ENCODE measurements at places on chromosomes 4 and X.

DNA sequence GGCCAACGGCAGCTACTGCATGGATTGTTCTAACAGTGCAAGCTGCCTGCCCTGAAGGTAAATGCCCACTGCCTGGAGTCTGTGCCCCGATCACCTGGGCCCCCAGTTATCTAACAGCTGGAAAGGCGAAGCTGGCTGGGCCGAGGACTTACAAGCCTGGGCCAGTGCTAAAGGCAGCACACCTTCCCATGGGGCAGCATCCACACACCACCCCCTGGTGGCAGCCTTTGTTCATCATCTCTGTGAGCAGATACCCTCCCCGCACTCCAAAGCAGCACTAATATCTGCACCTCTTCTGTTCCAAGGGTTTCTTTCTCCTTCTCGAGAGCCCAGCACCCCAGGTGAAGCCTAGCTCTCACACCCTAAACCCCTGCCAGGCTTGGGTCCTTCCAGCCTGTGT is 7.6 kb downstream of the SLC2A9 start:
- peak; percentile 40 for DNase-seq

DNA sequence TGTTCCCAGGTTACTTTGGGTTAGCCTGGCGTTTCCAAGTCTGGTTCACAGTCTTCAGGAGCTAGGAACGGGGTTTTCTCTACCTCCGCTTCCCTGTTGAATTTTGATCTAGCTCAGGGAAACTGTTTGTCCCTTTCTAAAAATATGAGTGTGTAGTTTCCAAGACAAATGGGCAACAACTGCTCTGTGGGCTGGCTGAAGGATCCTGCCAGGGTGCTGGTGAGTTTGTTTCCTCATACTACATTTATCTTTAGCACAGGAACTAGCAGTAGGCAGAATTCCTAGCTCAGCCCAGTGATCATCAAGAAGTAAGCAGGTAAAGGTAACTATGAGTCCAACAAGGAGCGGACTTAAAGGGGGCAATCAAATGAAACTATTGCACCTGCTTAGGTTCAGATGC is 13.3 kb upstream of the FAM47E start:
- no peak for DNase-seq

DNA sequence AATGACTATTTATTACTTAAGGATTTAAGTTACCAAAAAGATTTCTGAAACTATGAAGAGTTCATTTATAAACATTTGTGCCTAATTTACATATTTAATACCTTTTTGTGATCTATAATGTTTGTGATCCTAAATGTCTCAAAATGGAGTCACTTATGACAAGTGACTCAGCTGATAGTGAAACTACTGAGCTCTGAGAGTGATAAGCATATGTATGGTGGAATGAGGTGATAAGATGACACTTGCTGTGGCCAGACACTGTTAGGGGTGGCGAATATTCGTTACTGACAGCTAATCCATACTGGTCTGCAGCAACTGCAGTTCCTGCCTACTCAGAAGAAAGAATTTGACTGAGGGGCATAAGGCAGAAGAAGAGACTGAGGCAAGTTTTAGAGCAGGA is 5.5 kb upstream of the NXF3 start:
- no peak for DNase-seq

GRCh38 chrX:45806410-45807121 is 605.9 kb upstream of the DIPK2B start:
- no peak for DNase-seq

DNA sequence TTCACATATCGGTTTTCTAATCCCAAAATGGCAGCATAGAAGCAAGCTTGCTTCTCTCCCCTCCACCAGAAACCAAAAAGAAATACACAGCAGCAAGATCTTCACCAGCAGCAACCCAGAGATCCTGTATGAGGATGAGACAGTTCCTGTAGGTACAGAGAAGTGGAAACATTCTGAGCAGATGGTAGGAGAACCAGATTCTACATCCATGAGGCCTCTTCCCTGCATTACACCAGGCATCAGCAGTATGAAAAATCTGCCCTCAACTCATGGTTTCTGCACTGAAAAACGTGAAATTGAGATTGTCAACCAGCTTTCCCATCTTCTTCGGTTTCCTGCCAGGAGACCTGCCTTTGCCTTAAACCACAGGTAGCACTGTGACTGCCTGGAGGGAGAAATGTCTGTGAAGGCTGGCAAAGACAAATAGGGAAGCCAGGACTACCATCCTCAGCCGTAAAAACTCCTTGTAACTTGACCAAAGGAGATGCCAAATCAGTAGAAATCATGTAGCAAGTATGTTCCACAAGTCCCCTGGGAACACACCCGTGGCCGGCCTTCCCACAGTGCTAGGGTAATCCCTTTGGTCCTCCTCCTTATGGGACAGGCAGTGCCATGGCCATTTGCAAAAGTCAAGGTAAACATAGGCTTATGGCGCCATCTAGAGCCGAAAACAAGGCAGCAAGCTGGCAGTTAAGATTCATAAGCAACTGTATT is 24.0 kb upstream of the MTHFD2L start:
- peak; percentile 40 for DNase-seq

GRCh38 chr4:125390727-125391126 is 76.0 kb downstream of the FAT4 start:
- DNase-seq, result no peak

DNA sequence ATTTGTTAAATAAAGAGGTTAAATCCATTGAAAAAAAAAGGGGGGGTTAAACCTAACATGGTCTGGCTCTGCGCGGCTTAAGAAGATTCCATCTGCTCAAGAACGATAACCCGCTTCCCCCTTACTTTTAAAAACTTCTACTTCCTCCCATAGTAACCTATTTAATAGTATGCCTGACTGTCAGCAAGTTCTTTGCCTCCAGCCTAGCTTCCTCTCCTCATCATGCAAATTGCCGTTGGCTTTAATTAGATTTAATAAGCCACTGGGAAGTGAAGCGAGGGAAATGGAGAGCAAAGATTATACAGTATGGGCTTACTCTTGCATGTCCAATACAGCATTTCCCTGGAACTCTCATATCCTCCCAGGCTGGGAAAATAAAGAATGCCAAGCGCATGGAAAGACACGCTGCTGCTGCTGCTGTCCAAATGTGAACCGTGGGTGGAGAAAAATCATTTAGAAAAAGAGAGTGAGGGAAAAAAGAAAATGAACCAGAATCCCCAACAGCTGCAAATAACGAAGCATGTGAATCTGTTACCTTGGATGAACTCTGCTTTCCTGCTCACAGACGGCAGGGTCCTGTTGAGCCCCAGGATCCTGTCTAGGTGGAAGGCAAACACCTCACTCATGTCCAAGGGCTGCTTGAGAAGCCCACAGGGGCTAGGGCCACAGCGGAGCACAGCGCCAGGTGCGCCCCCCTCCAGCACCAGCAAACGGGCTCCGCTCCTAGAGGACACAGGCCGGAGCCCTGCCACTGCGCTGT is 2.7 kb downstream of the GASK1B start:
- DNase-seq, result peak; percentile 34

DNA sequence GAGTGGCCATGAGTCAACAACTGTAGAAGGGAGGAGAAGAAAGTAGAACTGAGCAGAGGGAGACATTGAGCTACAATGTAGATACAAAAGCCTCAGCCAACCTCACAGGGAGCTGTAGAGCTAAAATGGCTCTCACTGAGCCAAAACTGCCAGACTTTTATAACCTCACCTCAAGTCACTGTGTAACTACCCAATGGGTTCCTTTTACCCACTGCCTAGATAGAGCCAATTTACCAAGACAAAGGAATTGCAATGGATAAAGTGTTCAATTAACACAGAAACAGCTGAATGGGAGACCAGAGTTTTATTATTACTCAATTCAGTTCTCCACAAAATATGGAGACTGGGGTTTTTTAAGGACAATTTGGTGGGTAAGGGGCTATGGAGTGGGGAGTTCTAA is 938.9 kb upstream of the GRIA3 start:
- DNase-seq, result no peak

- DNase-seq, result no peak
Measured at GRCh38 chrX:16664074-16664473, 14.1 kb downstream of the S100G start.

GRCh38 chr4:111573386-111573785 is 571.9 kb upstream of the FAM241A start:
- DNase-seq, result no peak

GRCh38 chr4:32010221-32010620 is 1290.1 kb downstream of the PCDH7 start:
- no peak for DNase-seq

DNA sequence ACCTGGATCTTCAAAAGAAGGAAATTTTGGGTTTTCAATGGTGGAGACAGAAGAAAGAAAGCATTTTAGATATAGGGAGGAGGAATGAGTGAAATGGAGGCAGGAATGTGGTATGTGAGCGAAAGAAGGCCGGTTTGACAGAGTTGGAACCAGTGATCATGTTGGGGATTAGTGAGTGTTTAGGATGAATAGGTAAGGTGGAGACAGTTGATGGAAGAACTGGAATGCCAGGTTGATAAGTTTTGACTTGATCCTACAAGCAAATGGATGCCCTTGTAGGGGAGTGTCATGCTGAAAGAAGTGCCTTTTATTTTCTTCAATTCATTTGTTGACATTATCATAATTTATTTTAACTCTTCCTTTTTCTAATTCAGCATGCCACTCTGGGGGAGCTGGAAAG is 207.8 kb upstream of the AMOT start:
- no peak for DNase-seq

DNA sequence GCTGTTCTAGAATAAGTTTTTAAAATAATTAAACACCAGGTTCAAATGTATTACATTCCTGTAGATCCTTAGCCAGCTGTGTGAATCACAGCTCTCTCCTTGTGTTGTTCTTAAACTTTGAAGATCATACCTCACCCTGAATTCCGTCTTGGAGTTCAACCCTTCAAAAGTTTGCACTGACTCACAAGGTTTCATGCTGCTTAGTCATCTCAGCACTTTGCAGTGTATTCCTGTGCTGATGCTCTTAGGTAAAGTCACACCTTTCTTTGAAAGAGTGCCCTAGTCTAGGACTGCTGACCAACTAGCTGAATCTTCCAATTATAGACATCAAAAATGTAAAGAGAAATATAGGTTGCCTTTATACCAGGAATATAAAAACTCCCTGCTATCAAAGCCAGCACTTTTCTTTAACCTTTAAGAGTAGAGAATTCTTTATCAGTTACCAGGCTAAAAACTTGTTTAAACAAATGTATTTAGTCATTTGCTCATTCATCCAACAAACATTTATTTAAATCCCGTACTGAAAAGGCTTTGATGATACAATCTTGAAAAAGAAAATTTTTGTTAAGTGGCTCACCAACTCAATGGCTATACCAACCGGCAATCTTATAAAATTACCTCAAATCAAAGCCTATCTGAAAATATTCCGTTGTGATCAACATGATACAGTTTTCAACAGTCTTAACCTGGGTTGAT is 169.7 kb downstream of the RAP1GDS1 start:
- no peak for DNase-seq

GRCh38 chr4:156378033-156378665 is 424.5 kb upstream of the CTSO start:
- DNase-seq, result peak; percentile 2

DNA sequence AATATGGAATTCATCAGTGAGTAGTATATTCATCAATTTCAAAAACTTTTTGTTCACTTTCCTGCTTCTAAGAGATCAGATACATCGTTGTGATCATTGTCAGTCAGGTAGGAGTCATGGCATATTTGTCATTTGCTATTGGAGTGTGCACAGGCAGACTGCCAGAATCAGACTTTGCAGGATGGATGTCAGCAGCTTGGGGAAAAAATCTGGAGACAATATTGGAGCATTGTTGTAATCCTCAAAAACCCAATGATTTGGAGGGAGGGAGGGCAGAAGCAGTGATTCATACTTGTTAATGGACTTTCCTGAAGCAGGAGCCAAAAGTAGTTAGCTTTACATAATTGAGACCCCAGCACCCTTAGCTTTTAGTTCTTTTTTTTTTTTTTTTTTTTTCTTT is 59.6 kb upstream of the DRP2 start:
- no peak for DNase-seq

DNA sequence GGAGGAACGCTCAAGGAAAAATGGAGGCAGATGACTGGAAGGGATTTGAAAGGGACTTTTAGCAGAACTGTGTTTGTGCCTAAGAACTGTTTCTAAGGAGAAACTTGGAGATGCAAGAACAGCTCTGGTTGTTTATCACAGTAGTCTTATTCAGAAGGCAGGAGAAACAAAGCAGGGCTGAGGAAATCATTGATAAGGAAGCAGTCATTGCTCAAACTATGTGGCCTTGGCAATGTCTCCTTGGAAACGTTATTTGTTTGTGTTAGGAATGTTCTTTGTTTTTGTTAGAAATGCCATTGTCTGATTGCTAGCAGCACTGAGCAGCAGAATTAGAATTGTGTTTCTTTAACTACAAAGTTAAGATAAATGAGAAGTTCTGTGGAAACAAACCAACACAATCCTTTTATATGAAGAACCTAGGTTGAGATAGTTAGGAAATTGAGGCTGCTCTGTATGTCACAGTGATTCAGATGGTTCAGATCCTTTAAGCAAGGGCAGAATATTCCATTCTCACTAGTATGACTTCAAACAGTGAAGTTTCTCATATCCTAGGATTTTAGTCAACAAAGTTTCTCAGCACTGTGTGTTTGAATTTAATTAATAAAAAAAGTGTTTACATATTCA is 1191.3 kb upstream of the IGFBP7 start:
- DNase-seq, result no peak

- no peak for DNase-seq
Measured at GRCh38 chrX:136549226-136549625, 17.2 kb downstream of the VGLL1 start.

GRCh38 chr4:153611679-153612078 is 72.4 kb upstream of the TLR2 start:
- no peak for DNase-seq

DNA sequence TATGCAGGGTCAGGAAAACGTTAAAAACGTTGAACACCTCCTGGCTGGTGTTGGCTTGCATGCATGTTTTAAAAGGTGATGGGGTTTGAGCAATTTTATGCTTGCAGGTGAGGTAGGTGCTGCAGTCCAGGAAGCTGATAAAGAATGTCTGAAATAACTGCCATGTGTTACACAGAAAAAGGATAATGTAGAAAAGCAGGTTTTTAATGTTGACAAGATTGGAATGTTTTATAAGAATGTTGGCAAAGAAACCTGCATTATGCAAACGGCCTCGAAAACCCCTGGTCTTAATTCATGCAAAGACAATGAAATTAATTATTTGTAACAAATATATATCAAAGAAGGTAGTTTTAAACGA is 723.7 kb upstream of the AGA start:
- no peak for DNase-seq

GRCh38 chrX:68647156-68647957 is at the start of gene STARD8:
STARD8 (plus strand) TSS chrX:68647666; CDS start chrX:68647883, 217 bp downstream.
- no peak for DNase-seq
